Thyroid gland (tissue), 4 donors: ENCODE measurements at places on chromosomes 13 and 19.

GRCh38 chr19:31149441-31149941, 199.7 kb downstream of the TSHZ3 start:
- DNase-seq: no peak

DNA sequence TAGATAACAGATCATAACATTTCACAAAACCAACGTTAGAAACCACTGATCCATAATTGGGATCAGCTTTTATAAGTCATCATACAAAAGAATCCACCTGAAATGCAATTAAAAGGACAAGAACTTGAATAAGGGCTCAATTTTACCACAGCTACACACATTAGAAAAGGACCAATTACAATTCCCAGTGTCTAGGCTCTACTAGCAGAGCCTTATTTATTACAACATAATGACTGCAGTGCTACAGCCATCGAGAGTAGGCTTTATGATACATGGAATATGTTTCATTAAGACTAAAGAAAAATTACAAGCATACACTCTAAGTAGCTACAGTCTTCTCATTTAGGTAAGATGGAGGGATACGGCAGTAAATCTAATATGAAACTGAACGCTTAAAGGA, 2.9 kb downstream of the RBM26 start:
- DNase-seq: no peak

DNA sequence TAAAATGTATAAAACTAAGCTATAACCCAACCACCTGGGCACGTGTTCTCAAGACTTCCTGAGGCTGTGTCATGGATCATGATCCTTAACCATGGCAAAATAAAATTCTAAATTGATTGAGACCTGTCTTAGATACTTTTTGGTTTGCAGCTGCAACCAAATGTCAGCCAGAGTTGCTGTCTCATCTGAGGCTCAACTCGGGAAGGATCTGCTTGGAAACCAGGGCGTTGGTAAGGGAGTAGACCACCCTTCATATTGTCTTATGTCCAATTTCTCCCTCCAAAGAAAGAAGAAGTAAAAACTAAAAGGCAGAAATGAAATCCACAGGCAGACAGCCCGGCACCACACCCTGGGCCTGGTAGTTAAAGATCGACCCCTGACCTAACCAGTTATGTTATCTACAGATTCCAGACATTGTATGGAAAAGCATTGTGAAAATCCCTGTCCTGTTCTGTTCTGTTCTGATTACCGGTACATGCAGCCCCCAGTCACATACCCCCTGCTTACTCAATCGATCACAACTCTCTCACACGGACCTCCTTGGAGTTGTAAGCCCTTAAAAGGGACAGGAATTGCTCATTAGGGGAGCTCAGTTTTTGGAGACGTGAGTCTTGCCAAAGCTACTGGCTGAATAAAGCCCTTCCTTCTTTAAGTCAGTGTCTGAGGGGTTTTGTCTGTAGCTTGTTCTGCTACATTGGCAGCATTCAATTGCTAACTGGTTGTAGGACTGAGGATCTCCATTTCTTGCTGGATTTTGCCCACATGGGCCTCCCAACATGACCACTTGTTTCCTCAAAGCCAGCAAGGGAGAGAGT, 22.9 kb upstream of the IGSF23 start:
- no peak for DNase-seq

DNA sequence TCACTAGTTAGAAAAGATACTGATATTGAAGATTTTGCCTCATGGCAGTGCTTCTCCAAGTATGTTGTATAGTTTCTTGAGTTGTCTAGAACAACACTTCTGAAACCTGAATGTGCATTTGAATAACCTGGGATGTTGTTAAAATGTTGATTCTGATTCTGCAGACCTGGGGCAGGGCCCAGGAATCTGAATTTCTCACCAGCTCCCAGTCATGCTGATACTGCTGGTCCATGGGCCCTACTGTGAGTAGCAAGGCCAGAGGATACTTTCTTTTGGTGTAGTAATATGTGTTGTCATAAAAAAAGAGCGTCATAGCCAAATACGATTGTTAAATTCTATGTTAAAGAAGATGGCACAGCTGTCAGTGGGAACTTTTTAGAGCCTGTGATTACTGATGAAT, 41.6 kb upstream of the C1QTNF9 start:
- no peak for DNase-seq

DNA sequence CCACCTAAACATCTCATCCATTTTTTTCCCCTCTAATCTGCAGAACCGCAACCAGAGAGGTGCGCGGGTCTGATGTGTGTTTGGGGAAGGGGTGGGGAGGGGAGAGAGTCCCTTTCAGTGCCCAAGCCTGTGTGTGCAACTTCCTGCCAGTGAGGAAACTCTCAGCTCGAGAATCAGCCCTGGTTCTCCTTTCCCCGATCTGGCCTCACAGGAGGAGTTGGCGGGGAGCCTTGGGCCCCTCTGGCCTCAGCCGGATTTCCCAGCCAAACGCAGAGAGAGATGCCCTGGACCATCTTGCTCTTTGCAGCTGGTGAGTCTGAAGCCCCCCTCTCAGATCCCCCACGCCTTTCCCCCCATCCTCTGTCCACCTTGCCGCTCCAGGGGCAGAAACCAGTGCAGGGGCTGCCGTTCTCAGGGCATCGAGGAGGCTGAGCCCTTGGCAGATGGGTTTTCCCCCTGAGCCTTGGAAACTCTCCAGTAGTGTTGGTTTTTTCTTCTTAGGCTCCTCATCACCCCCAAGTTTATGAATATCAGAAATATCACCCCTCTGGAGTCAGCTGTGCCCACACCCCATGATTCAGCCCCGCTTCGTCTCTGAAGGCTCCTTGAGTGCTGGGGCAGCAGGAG, at the start of gene C19orf38:
TSS of gene C19orf38 (plus strand) at position 186 of the 627 bp plus-strand sequence. CDS start at position 280, 94 bp downstream.
- DNase-seq: no peak

GRCh38 chr13:90974249-90974975, 373.1 kb upstream of the MIR17HG start:
- no peak for DNase-seq

- DNase-seq: peak; percentile 96
These were observed 3.9 kb downstream of the MIDN start for GRCh38 chr19:1252221-1252820.

- DNase-seq: no peak
These were observed 77.2 kb downstream of the TBC1D4 start for GRCh38 chr13:75404726-75405125.

- peak; percentile 89 for DNase-seq
These were observed 25.3 kb downstream of the CAPN12 start for GRCh38 chr19:38718747-38719543.

DNA sequence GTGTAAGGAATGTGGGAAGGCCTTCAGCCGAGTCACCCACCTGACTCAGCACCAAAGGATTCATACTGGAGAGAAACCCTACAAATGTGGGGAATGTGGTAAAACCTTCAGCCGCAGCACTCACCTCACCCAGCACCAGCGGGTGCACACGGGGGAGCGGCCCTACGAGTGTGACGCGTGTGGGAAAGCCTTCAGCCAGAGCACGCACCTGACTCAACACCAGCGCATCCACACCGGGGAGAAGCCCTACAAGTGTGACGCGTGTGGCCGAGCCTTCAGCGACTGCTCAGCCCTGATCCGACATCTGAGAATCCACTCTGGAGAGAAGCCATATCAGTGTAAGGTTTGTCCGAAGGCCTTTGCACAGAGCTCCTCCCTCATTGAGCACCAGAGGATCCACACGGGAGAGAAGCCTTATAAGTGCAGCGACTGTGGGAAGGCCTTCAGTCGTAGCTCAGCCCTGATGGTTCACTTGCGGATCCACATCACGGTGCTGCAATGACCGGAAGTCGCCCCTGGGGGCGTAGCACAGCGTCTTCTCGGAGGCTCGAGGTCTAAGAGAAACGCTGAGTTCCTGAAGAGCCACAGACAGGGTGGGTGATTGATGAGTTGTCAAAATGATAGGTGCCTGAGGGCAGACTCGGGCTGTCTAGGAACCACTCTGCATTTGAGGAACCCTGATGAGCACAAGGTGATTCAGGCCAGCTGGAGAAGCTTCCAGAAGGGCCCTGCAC, 12.2 kb downstream of the ZSCAN22 start:
- DNase-seq: no peak

DNA sequence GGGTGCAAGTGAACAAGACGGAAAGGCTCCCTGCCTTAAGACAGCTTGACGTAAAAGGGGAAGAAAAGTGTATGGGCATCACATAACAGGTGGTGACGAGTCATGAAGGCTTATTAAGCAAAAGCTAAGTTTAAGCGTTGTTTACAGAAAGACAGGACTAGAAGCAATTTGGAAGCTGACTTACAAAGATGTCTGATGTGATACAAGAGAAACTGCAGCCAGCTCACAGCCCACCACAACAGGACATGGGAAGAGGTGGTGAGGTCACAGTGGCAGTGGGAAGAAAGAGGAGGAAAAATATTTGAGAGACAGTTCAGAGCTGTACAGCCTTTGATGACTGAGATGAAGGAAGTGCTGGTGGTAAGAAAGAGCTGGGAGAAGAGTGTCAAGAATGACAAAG, 181.6 kb downstream of the KLF12 start:
- no peak for DNase-seq

GRCh38 chr13:112974671-112975070, 5.7 kb downstream of the MCF2L start:
- DNase-seq: no peak

GRCh38 chr13:27636589-27637288, 15.0 kb downstream of the POLR1D start:
- DNase-seq: no peak

DNA sequence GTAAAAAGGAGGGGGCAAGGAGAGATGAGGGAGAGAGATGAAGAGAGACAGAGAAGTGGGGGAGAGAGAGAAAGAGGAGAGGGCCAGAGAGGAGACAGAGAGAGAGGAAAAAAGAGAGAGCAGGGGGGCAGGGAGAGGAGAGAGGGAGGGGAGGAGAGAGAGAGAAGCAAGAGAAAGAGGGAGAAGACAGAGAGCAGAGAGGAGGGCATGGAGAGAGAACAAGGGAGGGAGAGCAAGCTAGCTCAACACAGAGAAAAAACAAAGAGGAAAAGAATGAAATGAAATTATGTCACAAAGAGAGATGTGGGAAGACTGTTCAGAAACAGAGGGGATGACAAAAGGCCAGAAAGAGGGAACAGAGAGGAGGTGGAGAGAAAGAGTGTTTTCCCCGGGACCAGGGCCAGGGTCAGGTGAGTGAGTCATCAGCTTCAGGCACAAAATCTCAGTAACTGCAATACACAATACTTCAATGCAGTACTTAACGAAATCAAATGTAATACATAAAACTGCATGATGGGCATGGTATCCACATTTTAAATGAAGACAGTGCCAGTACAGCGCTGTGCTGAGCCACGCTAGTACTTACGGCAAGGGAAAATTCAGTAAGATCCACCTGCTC, 4.8 kb downstream of the KLK7 start:
- DNase-seq: no peak

DNA sequence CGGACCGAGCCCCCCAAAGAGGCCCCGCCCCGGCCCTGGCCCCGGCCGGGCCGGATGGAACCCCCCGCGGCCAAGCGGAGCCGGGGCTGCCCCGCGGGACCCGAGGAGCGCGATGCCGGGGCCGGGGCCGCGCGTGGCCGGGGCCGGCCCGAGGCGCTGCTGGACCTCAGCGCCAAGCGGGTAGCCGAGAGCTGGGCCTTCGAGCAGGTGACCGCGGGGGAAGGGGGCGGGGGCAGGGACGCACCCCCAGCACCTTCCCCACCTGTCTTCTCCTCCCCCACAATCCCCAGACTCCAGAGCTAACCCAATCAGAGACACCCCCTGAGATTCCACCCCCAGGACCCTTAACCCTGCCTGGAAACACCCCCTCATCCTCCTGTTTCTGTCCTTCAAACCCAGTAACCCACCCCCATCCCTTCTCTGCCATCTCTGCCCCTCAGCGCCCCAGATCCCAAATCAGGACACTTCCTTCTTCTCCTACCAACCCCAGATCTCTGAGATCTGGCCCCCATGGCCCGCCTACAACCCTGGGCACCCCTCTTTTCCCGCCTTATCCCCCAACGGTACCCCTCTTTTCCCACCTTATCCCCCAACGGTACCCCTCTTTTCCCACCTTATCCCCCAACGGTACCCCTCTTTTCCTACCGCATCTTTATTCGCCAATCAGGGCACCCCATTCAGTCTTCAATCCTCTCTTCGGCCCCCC, 505 bp downstream of the ZSWIM4 start:
- peak; percentile 54 for DNase-seq

GRCh38 chr13:93467175-93467574, 240.6 kb downstream of the GPC6 start:
- no peak for DNase-seq
